Psoas muscle (tissue), 8 donors: ENCODE measurements at places on chromosomes 12 and 14.
A peak's percentile ranks its signal among the peaks of the same experiment; 100 is the strongest.

- H3K36me3 ChIP-seq = no peaks in the 10 kb centered on the region
- no peak overlapping the region for H3K4me3 ChIP-seq
- no peak for DNase-seq
- H3K27me3 ChIP-seq = no peaks in the 10 kb centered on the region
- H3K27ac ChIP-seq = no peak overlapping the region
Observed at GRCh38 chr14:61218157-61218556, 63.0 kb downstream of the TMEM30B start.

DNA sequence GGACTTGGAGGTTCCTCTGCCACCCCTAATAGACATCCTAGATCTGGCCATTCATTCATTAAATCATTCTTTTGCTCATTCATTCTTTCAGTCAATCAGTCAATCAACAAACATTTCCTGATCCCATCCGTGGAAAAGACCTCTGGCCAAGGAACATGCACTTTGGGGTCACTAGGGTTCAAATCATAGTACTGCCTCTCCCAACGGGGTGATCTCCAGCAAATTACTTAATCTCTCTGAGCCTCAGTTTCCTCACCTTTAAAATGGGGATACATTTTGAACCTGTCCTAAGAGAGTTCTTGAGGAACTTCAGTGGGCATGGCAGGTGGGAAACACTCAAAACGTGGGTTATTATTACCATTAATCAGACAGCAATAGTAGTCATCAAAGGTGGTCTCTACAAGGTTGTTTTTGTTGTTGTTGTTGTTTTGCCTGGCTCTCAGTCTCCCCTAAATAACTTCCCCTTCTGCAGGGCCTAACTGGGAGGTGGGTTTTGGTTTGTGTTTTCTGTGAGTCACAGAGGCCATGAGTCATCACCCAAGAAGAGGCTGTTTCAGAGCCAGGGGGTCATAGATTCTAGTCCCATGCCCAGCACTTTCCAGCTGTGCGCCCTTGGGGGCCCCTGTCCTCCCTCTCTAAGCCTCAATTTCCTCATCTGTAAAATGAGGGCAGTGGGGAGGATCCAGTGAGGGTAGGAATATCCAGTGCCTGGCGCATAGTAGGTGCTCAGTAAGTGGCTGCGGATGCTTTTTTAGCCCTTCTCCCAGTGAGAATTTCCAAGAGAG lies 16.9 kb upstream of the FAM222A start:
- H3K4me3 ChIP-seq = no peak overlapping the region
- H3K27ac ChIP-seq = peak overlapping the region; percentile 46
- no peaks in the 10 kb centered on the region for H3K36me3 ChIP-seq
- H3K4me1 ChIP-seq = peaks cover 20% of the 10 kb centered on the region
- H3K27me3 ChIP-seq = no peaks in the 10 kb centered on the region
- no peak for DNase-seq

DNA sequence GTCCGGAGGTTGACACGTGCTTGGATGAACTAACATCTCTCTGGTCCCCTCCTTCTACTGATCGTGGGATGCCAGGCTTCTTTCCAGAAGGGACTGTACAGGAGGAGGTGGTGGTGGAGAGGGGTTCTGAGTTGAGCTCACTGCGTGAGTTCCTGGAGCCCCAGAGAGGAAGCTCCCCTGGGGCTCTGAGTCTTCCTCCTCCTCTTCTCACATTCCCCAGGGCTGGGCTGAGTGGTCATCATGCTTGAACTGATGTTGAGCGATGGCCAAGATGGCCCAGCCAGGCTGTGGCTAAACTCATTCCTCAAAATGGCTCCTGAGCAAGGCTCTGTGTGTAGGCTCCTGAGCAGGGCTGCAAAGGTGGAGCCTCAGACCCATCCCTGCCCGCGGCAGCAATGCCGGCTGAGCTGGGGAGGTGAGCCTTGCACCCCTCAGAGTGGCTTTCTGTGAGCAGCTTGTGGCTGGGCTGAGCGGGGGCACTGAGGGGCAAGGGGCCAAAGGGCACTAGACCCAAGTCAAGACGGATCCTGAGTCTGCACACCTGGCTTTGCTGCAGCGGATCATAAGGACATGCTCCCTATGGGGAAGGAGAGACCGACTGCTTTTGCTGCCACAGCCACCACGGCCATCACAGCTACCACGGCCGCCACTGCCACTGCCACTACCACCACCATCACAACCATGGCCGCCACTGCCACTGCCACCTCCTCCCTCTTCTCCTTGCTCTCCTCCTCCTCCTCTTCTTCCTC lies 35.4 kb downstream of the MEG3 start:
- H3K4me3 ChIP-seq = no peak overlapping the region
- peaks cover 5% of the 10 kb centered on the region for H3K27me3 ChIP-seq
- H3K27ac ChIP-seq = no peak overlapping the region
- H3K36me3 ChIP-seq = no peaks in the 10 kb centered on the region

GRCh38 chr12:130764475-130765185 lies 48.5 kb upstream of the RIMBP2 start:
- no peak overlapping the region for H3K4me3 ChIP-seq
- H3K27me3 ChIP-seq = peaks cover 16% of the 10 kb centered on the region
- no peaks in the 10 kb centered on the region for H3K36me3 ChIP-seq
- DNase-seq = no peak

GRCh38 chr14:104643306-104643705 lies 38.7 kb upstream of the TMEM179 start:
- H3K36me3 ChIP-seq = no peaks in the 10 kb centered on the region
- peaks cover 3% of the 10 kb centered on the region for H3K27me3 ChIP-seq
- no peak overlapping the region for H3K4me3 ChIP-seq
- no peak for DNase-seq
- no peak overlapping the region for H3K27ac ChIP-seq
- H3K4me1 ChIP-seq = no peaks in the 10 kb centered on the region

- peaks cover 31% of the 10 kb centered on the region for H3K4me1 ChIP-seq
- no peak for DNase-seq
- H3K36me3 ChIP-seq = no peaks in the 10 kb centered on the region
- peak within 1 kb of the TSS; percentile 90 for H3K4me3 ChIP-seq
- H3K27ac ChIP-seq = peak within 1 kb of the TSS; percentile 95
- no peaks in the 10 kb centered on the region for H3K27me3 ChIP-seq
Observed at GRCh38 chr14:32077081-32078022, at the start of gene ARHGAP5. Gene ARHGAP5 (plus strand): TSS chr14:32077304. CDS start chr14:32090670, 13,366 bp downstream.

GRCh38 chr14:94046696-94047250 lies 20.6 kb downstream of the OTUB2 start:
- H3K27ac ChIP-seq = no peak overlapping the region
- no peak for DNase-seq
- H3K4me1 ChIP-seq = peaks cover 31% of the 10 kb centered on the region
- no peaks in the 10 kb centered on the region for H3K27me3 ChIP-seq
- peaks cover 75% of the 10 kb centered on the region for H3K36me3 ChIP-seq

- DNase-seq = no peak
- H3K36me3 ChIP-seq = no peaks in the 10 kb centered on the region
- H3K4me1 ChIP-seq = no peaks in the 10 kb centered on the region
- H3K4me3 ChIP-seq = no peak overlapping the region
Observed at GRCh38 chr14:96683562-96684289, 113.5 kb upstream of the VRK1 start.

DNA sequence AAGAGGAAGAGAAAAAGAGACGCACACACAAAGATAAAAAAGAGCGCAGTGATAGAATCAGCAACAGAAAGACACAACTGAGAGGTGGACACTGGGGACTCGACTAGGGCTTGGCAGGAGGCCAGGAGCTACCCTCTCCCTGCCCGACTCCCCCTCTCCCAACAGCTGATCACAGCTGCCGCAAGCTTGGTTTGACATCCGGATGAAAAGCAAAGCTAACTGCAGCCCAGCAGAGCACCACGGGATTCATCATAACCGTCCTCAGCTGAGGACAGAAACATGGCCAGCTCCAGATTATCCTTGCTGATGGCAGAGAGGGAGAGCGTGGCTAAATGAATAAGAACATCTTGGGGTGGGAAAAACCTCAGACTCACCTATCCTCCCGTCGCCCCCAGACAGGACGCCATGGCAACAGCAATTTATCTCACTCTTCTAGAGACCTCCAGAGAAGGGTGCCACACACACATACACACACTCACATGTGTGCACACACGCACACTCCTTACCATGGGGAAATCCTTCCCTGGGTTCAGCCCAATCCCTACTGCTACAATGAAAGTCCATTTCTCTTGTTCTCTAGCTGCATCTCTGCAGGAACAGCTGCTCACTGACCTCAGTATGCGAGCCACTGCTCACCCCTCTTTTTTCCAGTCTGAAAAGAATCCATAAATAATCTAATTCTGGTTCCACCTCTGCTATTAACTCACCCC lies 135.3 kb downstream of the NTF3 start:
- H3K27me3 ChIP-seq = no peaks in the 10 kb centered on the region
- no peak for DNase-seq
- no peaks in the 10 kb centered on the region for H3K4me1 ChIP-seq
- no peak overlapping the region for H3K27ac ChIP-seq
- no peak overlapping the region for H3K4me3 ChIP-seq

GRCh38 chr12:40648519-40648918 lies 43.7 kb upstream of the CNTN1 start:
- H3K4me3 ChIP-seq = no peak overlapping the region
- H3K36me3 ChIP-seq = no peaks in the 10 kb centered on the region
- H3K27ac ChIP-seq = no peak overlapping the region
- no peak for DNase-seq
- no peaks in the 10 kb centered on the region for H3K27me3 ChIP-seq

GRCh38 chr12:47305464-47305863 lies 225.7 kb upstream of the AMIGO2 start:
- H3K4me1 ChIP-seq = no peaks in the 10 kb centered on the region

DNA sequence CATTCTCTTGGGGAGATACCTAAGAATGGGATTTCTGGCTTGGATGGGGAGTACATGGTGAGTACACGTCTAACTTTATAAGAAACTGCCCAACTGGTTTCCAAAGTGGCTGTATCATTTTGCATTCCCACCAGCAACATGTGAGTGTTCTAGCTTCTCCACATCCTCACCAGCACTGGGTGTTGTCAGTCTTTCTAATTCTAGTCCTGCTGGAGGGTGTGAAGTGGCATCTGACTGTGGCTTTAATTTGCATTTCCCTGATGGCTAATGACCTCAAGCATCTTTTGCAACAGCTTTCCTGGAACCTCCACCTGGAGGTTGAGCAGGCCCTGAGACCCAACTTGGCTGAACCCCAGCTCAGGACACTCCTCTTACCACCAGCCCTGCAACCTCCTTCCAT lies 17.8 kb downstream of the SELPLG start:
- peaks cover 4% of the 10 kb centered on the region for H3K4me1 ChIP-seq
- peaks cover 2% of the 10 kb centered on the region for H3K27me3 ChIP-seq
- no peak for DNase-seq
- no peak overlapping the region for H3K27ac ChIP-seq
- no peaks in the 10 kb centered on the region for H3K36me3 ChIP-seq

GRCh38 chr12:291153-291723 lies 28.6 kb upstream of the SLC6A13 start:
- H3K4me3 ChIP-seq = no peak overlapping the region
- DNase-seq = no peak
- no peaks in the 10 kb centered on the region for H3K27me3 ChIP-seq
- no peak overlapping the region for H3K27ac ChIP-seq
- no peaks in the 10 kb centered on the region for H3K4me1 ChIP-seq
- H3K36me3 ChIP-seq = peaks cover 3% of the 10 kb centered on the region

DNA sequence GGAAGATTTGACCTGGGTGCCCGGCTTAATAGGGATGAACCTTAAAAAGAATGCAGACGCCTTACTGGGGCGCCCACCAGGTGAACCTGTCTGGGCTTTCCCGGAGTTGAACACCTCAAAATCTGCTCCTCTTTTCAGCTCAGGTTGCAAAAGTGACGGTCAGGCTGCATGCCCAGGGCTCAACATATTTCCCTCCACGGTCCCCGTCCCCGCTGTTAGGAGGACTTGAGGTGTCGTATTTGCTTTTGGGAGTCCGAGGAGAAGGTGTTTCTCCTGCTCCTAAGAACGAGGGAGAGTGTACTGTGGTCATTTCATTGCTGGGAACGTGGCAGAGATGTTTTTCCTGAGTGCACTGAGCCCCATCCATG lies 1.2 kb downstream of the DLK1 start:
- no peak overlapping the region for H3K4me3 ChIP-seq
- no peaks in the 10 kb centered on the region for H3K27me3 ChIP-seq
- no peak for DNase-seq
- no peaks in the 10 kb centered on the region for H3K36me3 ChIP-seq
- H3K27ac ChIP-seq = no peak overlapping the region
- no peaks in the 10 kb centered on the region for H3K4me1 ChIP-seq

GRCh38 chr14:84202486-84202885 lies 1327.5 kb upstream of the FLRT2 start:
- H3K36me3 ChIP-seq = no peaks in the 10 kb centered on the region
- DNase-seq = no peak
- no peak overlapping the region for H3K4me3 ChIP-seq
- no peak overlapping the region for H3K27ac ChIP-seq
- no peaks in the 10 kb centered on the region for H3K4me1 ChIP-seq
- H3K27me3 ChIP-seq = no peaks in the 10 kb centered on the region

GRCh38 chr12:6735448-6736191 lies 11.8 kb downstream of the COPS7A start:
- peaks cover 8% of the 10 kb centered on the region for H3K36me3 ChIP-seq
- H3K27ac ChIP-seq = peak overlapping the region; percentile 84
- H3K4me1 ChIP-seq = peaks cover 12% of the 10 kb centered on the region
- DNase-seq = peak; percentile 83
- peak overlapping the region; percentile 30 for H3K4me3 ChIP-seq

DNA sequence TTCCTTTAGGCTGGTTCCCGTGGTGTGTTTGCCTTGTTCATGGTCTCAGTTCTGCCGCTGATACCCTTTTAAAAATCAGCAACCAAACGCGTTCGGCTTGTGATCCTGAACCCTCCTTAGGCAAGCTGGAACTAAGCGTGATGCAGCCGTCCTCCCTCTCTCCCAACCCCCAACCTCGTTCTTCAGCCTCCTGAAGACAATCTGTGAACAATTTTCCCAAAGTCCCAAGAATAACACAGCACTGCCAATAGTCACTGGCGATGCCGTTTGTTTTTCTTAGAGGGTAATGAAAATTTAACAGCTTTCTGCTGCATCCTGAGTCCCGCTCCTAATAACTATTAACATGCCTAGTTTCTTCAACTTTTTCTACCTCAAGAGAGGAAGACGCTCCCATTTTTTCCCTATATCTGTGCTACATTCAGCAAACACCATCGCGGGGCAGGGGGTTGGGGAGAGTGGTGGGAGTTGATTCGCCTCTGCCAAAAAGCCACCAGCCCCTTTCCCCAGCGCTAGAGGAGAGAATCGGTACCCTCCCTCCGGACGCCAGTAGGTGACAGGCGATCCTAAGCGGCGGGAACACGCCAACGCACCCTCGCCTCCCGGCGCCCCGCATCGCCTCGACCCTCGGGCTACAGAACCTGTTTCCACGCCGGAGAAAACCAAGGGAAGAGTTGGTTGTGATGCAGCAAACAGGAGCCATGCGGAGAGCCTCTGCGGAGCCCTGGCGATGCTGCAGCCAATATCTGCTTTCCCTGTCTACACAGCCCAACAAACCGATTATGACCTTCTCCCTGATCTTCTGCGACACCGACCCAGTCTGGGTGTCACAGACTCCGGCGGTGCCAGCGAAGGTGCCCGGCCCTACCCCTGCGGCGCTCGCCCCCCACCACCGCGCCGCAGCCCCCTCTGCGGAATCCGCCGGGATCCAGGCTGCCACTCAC lies 752 bp downstream of the PRICKLE1 start:
- H3K4me3 ChIP-seq = peak overlapping the region; percentile 92
- H3K27me3 ChIP-seq = no peaks in the 10 kb centered on the region
- DNase-seq = peak; percentile 38
- H3K4me1 ChIP-seq = peaks cover 11% of the 10 kb centered on the region

GRCh38 chr12:113098441-113099028 lies 37.0 kb downstream of the RASAL1 start:
- no peak overlapping the region for H3K4me3 ChIP-seq
- no peaks in the 10 kb centered on the region for H3K36me3 ChIP-seq
- no peak overlapping the region for H3K27ac ChIP-seq
- DNase-seq = peak; percentile 88
- H3K4me1 ChIP-seq = no peaks in the 10 kb centered on the region
